Right renal pelvis (tissue), 4 donors: ENCODE measurements at places on chromosomes 13 and 19.

DNA sequence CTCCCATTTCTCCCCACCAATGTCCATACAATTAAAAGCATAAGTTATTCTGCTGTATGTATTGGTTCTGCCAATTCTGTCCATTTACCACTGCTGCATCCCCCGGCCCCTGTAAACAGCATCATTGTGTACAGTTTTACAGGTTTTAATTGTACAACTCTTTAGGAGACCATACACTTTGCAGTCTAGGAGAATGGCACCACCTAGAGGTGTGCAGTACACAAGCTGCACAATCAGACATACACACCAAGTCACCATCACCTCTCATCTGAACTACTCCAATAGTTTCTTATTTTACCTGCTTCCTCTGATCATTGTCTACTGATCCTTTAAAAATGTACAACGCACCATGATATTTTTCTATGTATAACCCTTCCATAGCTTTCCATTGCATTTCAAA lies 855.9 kb upstream of the KLHL1 start:
- DNase-seq: no peak

DNA sequence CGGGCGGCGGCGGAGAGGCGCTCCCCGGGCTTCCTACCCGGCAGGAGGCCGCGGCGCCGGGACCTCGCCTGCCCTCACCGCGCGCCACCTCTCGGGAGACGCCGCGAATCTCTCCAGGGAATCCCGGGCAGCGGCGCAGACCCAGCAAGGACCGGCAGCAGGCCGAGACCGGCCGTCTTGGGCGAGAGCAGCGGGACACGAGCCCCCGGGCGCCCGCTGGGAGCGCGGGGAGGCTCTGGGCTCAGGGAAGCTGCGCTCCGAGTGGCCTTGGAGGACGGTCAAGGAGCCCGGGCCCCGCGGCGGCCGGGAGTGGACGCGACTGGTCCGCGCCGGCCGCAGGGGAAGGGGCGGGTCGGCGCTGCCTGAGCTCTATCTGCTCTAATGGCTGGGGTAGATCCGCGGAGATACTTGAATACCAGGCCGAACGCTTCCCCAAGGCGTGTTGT lies 14.7 kb downstream of the CDX2 start:
- DNase-seq: no peak

- DNase-seq: no peak
These were observed 32.7 kb upstream of the POMP start for GRCh38 chr13:28626266-28626665.

DNA sequence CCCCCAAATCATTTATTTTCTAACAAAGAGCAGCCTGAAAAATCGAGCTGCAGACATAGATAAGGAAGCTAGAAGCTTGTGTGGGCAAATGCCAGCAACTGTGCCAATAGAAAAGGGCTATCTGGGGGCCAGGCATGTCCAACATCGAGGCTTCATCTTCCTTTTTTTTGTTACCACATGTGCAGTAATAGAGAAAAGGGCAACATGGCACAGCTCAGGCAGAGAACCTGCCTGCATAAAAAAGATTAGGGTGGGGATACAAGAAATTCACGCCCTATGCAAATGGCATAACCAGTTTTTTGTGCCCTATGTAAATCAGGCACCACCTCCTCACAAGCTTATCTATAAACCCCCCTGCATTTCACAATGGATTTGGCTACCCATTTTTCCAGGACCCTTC lies 60.4 kb upstream of the ABCC4 start:
- DNase-seq: no peak

DNA sequence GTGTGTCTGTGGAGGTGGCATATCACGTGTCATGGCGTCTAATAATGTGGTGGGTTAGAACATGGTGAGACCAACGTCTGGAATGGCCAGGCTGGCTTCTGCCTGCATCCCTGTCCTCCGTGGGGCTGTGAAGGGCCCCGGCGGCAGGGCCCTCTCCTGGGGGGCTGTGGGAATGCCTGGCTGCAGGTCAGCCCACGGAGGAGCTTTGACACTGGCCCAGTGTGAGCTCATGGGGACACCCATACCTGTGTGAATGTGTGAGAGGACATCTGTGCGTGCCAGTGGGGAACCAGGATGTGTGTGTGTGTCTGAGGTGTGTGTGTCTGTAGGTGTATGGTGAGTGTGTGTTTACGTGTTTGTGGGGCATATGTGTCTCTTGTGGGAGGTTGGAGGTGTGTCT lies 300.1 kb downstream of the TEX29 start:
- DNase-seq: no peak
